Small intestine (tissue), 16 donors: ENCODE measurements at places on chromosomes 7 and 10. TPM values are rescaled to one million over a fixed set of nuclear protein-coding genes. Genes with fewer than 3 reads are reported as not detected.

GRCh38 chr7:13835442-13835841 lies 154.0 kb downstream of the ETV1 start:
- no peak for DNase-seq

- DNase-seq = no peak
These were observed 25.7 kb downstream of the NDUFB2 start for GRCh38 chr7:140722254-140722653.

Gene FOXI2
- not detected for polyA plus RNA-seq

Gene PFKFB3
- 17.0 TPM for polyA plus RNA-seq

Gene EMX2
- 0.01 TPM for polyA plus RNA-seq

GRCh38 chr7:92343714-92344113 lies 97.9 kb downstream of the ANKIB1 start:
- DNase-seq = no peak

DNA sequence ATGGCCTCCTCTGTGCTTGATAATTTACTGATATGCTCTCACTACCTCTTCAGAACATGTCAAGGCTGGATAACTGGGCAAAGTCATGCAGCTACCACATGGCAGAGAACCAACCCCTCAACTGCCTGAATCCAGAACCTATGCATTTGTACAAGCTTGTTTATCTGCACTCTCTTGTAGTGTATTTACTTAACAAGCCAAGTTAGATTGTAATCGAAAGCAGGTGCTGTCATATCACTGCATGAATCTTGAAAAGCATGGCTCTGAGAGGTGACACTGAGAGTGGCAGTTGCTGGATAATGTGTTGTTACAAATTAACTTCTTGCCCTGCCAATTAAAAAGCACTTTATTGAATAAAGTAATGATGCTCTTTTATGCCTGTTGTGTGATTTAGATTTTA lies 588.6 kb downstream of the NRG3 start:
- DNase-seq = no peak

- DNase-seq = no peak
These were observed 124.7 kb downstream of the PTPN20 start for GRCh38 chr10:47035819-47036337.

GRCh38 chr10:59908808-59909143 lies 2.4 kb upstream of the CCDC6 start:
- no peak for DNase-seq

Gene RHEB
- polyA plus RNA-seq = 54.4 TPM

- DNase-seq = no peak
These were observed 21.6 kb downstream of the HIP1 start for GRCh38 chr7:75716992-75717626.

DNA sequence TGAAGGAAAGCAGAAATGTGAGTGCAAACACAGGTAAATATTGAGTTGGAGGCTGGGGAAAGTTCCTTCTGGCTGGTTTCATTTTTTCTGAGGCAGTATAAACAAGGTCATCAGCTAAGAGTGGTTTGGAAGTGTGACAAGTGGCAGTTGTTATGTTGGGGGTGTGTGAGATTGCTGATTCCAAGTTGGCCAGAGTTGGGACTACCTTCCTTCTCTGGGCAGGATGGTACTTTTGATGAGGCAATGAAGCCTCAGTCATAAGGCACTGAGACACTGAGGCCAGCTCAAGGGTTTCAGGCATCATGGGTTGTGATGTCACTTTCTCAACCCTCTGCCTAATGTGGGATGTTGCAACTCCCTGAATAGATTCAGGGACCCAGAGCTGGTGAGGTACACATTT lies 8.2 kb upstream of the PTTG1IP2 start:
- DNase-seq = no peak

GRCh38 chr7:1975581-1975980 lies 257.2 kb downstream of the MAD1L1 start:
- DNase-seq = no peak

Gene SPDYE16
- polyA plus RNA-seq = 0.97 TPM

Gene TMEM120A
- 64.7 TPM for polyA plus RNA-seq

Gene FAM25C
- not detected for polyA plus RNA-seq

Gene PRKG1
- 1.9 TPM for polyA plus RNA-seq

Gene PRLHR
- not detected for polyA plus RNA-seq

Gene HSPA12A
- polyA plus RNA-seq = 2.6 TPM

DNA sequence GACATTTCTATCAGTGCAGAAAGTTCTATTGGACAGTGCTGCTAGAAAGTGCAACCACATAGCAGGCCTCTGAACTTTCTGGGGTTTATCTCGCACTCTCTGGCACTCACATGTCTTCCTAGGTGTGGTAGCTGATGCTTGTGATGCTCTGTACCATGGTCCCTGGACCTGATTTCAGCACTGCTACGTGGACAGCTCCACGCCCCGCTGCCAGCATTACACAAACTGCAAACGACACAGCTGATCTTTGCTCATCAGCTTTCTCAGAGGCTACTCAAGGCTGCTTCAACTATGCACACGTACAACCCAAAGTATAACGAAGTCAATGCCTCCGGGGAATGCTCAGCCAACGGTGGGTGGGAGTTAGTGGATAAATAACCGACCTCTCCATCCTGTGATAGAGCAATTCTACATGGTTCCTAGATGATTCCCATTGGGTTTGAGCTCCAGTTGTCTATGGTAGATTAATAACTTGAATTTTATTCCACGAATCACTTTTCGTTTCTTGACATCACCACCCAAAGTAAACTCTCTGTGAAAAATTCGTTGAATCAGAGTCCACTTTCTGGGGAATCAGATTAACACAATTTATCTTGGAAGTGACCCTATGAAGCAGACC lies 302.5 kb downstream of the ACTR3B start:
- no peak for DNase-seq

- no peak for DNase-seq
These were observed 10.8 kb upstream of the PHYH start for GRCh38 chr10:13310518-13311176.

GRCh38 chr7:18552316-18552916 lies 56.9 kb downstream of the HDAC9 start:
- no peak for DNase-seq

GRCh38 chr10:14010769-14011574 lies 319.8 kb downstream of the FRMD4A start:
- no peak for DNase-seq

GRCh38 chr10:124004663-124005004 lies 88.8 kb downstream of the CHST15 start:
- no peak for DNase-seq

GRCh38 chr10:111962951-111963350 lies 220.6 kb downstream of the GPAM start:
- no peak for DNase-seq
